ENCODE measurements at places on chromosomes 3 and 15. TPM values are rescaled to one million over a fixed set of nuclear protein-coding genes. Genes with fewer than 3 reads are reported as not detected.

GRCh38 chr3:20742903-20743552 is 557.0 kb upstream of the SGO1 start:
- no peak for DNase-seq

DNA sequence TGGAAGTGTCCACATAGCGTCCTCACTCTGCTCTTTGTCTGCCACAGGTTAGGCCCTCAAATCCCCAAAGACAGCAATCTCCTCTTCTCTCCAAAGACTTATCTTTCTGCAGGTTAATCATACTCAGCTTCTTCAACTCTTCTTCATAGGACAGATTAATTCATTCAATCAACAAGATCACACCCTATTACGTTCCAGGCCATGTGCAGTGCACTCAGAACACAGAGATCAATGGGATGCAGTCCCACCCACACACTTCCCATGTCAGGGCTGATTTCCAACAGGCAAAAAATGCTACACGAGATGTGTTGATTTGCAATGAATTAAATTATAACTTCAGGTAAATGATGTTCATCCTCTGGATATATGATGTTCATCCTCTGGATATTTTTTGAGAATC is 33.5 kb upstream of the ZNF639 start:
- no peak for DNase-seq

DNA sequence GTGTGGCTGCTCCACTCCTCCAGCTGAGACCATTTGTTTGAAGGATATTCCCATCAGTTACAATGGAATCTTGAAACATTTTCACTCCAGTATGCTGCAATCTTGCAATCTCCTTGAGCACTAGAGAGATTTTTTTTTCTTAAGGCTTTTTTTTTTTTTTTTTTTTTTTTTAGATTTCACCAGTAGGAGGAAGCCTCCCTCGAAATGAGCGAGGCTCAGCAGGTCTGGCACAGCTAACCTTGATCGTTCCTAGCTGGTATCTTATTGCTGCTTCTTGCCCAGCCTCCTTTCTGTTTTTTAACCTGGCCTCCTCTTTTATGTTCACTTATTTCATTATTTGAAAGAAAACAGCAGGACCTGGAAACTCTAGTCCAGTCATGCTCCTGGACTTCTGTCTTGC is 48.1 kb downstream of the RAP2B start:
- DNase-seq, result peak; percentile 66

DNA sequence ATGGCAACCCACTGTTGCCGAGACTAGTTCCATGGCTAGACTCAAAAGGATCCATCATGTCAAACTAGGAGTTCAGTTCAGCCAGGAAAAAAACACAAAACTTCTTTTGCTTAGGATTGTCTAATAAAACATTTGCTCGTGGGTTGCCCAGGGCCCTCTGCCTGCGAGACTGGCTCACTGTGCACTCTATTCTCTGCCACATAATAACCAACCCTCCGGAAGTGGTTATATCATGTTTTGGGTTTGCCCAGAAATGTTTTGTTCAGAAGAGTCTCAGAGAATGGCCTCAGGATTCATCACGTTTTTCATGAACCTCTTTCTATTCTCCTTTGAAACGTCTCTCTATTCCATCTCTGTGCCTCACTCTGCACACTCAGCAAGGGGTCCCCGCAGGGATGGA is 216.1 kb downstream of the SV2B start:
- DNase-seq, result no peak

DNA sequence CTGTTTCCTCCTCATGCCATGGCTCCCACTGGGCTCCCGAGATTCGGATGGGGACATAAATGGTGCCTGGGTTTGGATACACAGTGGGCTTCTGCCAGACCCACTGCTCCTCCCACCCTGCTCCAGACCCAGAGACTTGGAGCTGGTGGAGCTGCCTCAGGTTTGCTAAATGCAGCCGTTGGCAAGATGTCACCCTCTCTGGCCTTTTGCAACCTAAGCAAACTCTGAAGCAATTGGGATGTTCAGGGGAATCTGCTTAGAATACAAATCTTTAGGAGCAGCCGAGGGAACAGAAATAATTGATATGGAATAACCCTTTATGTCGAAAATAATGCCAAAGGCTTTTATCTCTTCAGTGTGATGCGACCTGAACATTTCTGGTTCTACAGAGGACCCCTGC is 33.4 kb downstream of the PRICKLE2 start:
- DNase-seq, result no peak

GRCh38 chr3:44870375-44871061 is 3.9 kb upstream of the TGM4 start:
- no peak for DNase-seq

DNA sequence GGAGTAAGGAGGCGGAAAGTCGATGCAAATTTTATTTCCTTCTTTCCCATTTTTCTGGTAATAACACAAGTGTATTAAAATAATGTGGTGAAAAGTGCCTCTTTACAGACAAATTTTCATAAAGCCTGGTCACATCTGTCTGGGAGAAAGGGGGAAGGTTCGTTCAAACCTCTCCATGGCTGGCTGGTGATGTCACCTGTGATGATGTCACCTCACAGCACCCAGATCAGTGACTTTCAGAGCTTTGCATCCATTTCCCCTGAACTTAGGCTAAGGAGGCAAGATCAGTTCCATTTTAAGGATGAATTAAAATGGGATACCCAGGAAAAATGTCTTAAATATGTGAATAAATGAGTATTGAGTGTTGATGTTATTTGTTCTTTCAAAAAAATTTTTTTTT is 34.1 kb downstream of the ATP10A start:
- no peak for DNase-seq

- DNase-seq, result no peak
Observed at GRCh38 chr3:14283813-14284438, 105.3 kb downstream of the LSM3 start.

DNA sequence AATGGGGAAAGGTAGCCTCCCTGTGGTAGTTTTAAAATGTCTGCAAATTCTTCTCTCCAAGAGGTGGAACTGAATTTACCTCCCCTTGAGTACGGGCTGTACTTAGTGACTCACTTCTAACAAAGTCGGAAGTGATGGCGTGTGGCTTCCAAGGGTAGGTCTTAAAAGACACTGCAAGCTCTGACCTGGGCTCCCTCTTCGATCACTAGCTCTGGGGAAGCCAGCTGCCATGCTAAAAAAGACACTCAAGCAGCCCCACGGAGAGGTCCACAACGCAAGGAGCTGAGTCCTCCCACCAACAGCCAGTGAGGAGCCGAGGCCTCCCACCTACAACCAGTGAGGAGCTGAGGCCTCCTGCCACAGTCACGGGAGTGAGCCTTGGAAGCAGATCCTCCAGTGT is 122.0 kb upstream of the HACD2 start:
- no peak for DNase-seq

DNA sequence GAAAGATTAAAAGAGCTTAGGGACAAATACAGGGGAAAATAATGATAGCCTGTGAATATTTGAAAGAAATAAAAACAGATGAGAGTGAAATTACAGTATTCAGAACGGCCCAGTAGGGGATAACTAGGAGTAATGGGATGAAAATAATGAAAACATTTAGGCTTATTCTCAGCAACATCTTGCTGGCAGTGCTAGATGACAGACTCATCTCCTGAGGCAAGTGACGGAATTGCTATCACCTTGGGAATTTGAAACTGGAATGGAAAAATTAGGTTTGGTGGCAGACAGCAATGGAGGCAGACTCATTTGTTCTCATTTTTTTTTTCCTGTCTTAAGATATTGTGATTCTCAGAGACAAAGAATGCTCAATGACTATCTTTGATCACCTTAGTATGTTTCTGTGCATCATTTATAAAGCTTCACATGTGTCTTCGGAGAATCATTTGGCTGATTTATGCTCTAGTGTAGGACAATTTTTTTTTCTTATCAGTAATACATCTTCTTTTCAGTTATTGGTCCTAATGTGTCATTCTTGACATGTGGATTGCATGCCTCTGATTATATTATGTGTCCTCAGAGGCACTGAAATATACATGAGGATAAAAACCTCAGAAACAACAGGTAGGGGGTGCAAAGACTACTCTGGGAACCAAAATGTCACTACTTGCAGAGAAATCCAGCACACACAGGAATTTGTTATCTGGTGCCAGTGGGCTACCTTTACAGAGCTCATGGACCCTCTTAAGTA is 711.7 kb downstream of the EDEM1 start:
- DNase-seq, result no peak

The CD86 gene
- 1.4 TPM for total RNA-seq

DNA sequence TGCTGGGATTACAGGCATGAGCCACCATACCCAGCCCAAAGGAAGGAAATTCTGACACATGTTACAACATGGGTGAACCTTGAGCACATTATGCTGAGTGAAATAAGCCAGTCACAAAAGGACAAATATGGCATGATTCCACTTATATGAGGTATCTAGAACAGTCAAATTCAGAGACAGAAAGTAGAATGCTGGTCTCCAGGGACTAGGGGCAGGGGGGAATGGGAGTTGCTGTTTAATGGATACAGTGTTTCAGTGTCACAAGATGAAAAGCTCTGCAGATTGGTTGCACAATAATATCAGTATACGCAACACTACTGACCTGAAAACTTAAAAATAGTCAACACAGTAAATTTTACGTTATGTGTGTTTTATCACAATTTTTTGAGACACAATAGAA is 4.1 kb downstream of the SPATA12 start:
- DNase-seq, result no peak

The SCN5A gene
- total RNA-seq, result not detected

The GOLGA6B gene
- not detected for total RNA-seq

- DNase-seq, result peak; percentile 75
Observed at GRCh38 chr3:185176750-185177359, 24.0 kb upstream of the C3orf70 start.

GRCh38 chr3:125194849-125195601 is 17.5 kb downstream of the SLC12A8 start:
- DNase-seq, result no peak

DNA sequence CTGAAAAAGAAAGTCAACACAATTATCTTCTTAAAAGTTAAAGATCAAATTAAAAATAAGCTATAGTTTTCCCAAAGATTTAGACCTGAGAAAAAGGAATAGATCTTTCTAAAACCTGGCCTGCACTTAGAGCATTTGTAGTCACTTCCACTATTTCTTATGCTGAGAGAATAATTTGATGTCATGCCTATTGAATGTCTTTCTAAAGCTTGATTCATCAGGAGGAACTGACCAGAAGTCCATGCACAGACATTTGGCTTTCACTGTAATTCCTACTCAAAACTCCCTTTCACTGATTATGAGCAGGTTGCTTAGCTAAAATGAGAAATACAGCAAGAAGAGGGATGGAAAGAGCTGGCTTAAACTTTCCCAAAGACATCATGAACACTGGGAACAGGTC is 4.3 kb downstream of the GREM1 start:
- DNase-seq, result no peak

- no peak for DNase-seq
Observed at GRCh38 chr3:39473452-39474125, 6.1 kb downstream of the MOBP start.

The TRPM1 gene
- total RNA-seq, result not detected

GRCh38 chr3:81452418-81452817 is 309.0 kb downstream of the GBE1 start:
- no peak for DNase-seq
